ENCODE measurements at places on chromosomes 2 and 18. TPM values are rescaled to one million over a fixed set of nuclear protein-coding genes. Genes with fewer than 3 reads are reported as not detected.

DNA sequence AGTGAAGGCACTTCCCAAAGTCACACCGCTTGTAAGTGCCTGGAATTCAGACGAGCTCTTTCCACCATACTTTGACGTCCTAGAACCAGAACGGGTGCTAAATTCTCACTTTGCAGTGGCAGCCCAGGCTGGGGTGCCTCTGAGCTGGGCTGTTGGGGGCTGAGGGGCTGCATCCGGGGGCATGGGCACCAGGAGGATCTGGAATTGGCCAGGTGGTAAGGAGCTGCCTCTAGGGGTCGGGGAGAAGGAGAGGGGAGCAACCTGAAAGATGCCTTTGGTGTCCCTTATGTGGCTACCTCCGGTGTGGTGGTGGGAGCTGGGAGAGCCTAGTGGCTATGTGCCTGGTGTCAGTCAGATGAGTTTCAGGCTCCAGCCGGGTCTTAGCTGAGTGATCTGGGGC lies 7.1 kb downstream of the ATOH8 start:
- DNase-seq: no peak

- DNase-seq: no peak
Observed at GRCh38 chr2:43343573-43344304, 117.3 kb upstream of the ZFP36L2 start.

DNA sequence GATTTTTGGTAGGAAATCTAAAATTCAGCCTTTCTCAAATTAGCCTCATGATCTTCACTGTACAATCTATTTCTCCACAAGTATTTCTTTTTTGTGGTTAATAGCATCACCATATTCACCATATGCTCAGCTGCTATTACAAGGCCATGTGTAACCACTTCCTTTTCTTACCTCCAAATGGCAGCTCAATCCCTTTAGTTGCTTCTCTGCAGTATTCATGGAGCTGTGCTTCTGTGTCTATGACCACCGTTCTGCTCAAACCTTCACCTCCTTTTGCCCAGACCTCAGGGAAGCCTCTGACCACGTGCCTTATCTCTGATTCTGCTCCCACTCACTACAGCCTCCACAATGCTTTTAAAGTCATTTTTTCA lies 126.7 kb upstream of the TMEM200C start:
- no peak for DNase-seq

- no peak for DNase-seq
Observed at GRCh38 chr2:53994818-53995808, 24.3 kb upstream of the PSME4 start.

Gene ACTG2
- not detected for total RNA-seq

GRCh38 chr18:4335386-4335785 lies 119.7 kb downstream of the DLGAP1 start:
- no peak for DNase-seq

DNA sequence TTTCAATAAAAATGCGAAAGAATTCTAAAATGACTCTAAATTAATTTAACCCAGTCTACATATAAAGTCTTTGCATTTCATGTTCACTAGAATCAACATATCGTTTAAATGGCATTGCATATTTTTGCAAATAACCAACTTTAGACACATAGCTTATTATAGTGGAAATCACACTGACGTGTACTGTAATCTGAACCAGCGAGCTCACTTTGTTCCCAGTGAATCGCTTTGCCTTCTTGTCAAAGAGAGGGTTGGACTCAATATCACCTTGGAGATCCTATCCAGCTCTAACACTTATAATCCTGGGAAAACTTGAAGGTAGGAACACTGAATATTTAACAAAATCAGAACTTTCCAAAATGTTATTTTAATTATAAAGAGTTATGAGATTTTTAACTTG lies 108.2 kb downstream of the GALNT1 start:
- DNase-seq: no peak

GRCh38 chr2:53233759-53234547 lies 533.7 kb upstream of the CHAC2 start:
- no peak for DNase-seq

All from pulmonary artery endothelial cell (primary cell).